ENCODE measurements at places on chromosomes 5 and 9. TPM values are rescaled to one million over a fixed set of nuclear protein-coding genes. Genes with fewer than 3 reads are reported as not detected.

Gene SH3TC2
- polyA plus RNA-seq, result 0.59 TPM

Gene NTNG2
- polyA plus RNA-seq, result 0.13 TPM

Gene PCDHB3
- 3.7 TPM for polyA plus RNA-seq

Gene HSPB3
- 2.3 TPM for polyA plus RNA-seq

Gene REEP2
- polyA plus RNA-seq, result 42.0 TPM

Gene PLAC8L1
- polyA plus RNA-seq, result not detected

Gene TMEM38B
- 5.3 TPM for polyA plus RNA-seq

Gene MOB3B
- polyA plus RNA-seq, result 5.7 TPM

Gene LPAR1
- polyA plus RNA-seq, result 7.2 TPM

Gene SPINK13
- not detected for polyA plus RNA-seq

Gene TMEM171
- polyA plus RNA-seq, result 3.5 TPM

Gene AK8
- 0.77 TPM for polyA plus RNA-seq

Gene PRDM9
- not detected for polyA plus RNA-seq

Gene C5orf63
- polyA plus RNA-seq, result 28.9 TPM

Gene OLFM1
- polyA plus RNA-seq, result 207 TPM

Gene IRX1
- polyA plus RNA-seq, result not detected

Gene DIAPH1
- polyA plus RNA-seq, result 2.2 TPM

Gene NOL8
- 31.2 TPM for polyA plus RNA-seq

Gene COL23A1
- 2.1 TPM for polyA plus RNA-seq

Gene PTGDS
- polyA plus RNA-seq, result 135 TPM

Gene QRFP
- polyA plus RNA-seq, result not detected

Gene CEL
- 0.09 TPM for polyA plus RNA-seq

Gene WDR38
- not detected for polyA plus RNA-seq

Gene CENPK
- polyA plus RNA-seq, result 25.0 TPM

Gene ESM1
- not detected for polyA plus RNA-seq

Gene CCL28
- polyA plus RNA-seq, result not detected
